Esophagus muscularis mucosa (tissue), 4 donors: ENCODE measurements at places on chromosomes 2 and 18. TPM values are rescaled to one million over a fixed set of nuclear protein-coding genes. Genes with fewer than 3 reads are reported as not detected.

The CHRND gene
- not detected for total RNA-seq

DNA sequence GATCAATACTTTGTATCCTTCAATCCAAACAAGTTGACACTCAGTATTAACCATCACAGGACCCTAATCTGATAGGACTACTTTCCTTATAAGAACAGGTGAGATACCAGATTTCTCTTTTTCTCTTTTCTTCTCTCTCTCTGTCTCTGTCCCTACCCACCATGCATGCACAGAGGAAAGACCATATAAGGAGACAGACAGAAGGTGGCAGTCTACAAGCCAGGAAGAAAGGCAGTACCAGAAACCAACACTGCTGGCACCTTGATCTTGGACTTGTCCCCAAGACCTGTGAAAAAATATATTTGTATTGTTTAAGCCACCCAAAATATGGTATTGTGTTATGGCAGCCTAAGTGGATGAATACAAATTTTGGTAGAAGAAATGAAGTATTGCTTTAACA, 156.2 kb upstream of the KCNH7 start:
- H3K4me3 ChIP-seq = no peak overlapping the region
- no peaks in the 10 kb centered on the region for H3K4me1 ChIP-seq
- DNase-seq = no peak
- H3K36me3 ChIP-seq = no peaks in the 10 kb centered on the region
- no peaks in the 10 kb centered on the region for H3K27me3 ChIP-seq

The EXOC6B gene
- total RNA-seq = 32.3 TPM

- H3K4me3 ChIP-seq = no peak overlapping the region
- no peak overlapping the region for H3K27ac ChIP-seq
- peaks cover 22% of the 10 kb centered on the region for H3K36me3 ChIP-seq
- no peaks in the 10 kb centered on the region for H3K27me3 ChIP-seq
- DNase-seq = no peak
- H3K4me1 ChIP-seq = peaks cover 3% of the 10 kb centered on the region
Observed at GRCh38 chr18:79938196-79938595, 13.3 kb downstream of the SLC66A2 start.

- H3K4me3 ChIP-seq = no peak overlapping the region
- H3K36me3 ChIP-seq = peaks cover 80% of the 10 kb centered on the region
- H3K27me3 ChIP-seq = no peaks in the 10 kb centered on the region
- H3K4me1 ChIP-seq = peaks cover 90% of the 10 kb centered on the region
Observed at GRCh38 chr2:127644066-127645025, 1.6 kb upstream of the GPR17 start.

The GAD1 gene
- not detected for total RNA-seq

- no peaks in the 10 kb centered on the region for H3K36me3 ChIP-seq
- no peak overlapping the region for H3K4me3 ChIP-seq
- no peaks in the 10 kb centered on the region for H3K4me1 ChIP-seq
- no peak for DNase-seq
Observed at GRCh38 chr2:223460209-223460608, 142.0 kb downstream of the SCG2 start.

- H3K27ac ChIP-seq = peak overlapping the region; percentile 28
- no peak overlapping the region for H3K4me3 ChIP-seq
- no peaks in the 10 kb centered on the region for H3K36me3 ChIP-seq
- no peaks in the 10 kb centered on the region for H3K27me3 ChIP-seq
Observed at GRCh38 chr18:10840743-10841142, 308.6 kb downstream of the PIEZO2 start.

DNA sequence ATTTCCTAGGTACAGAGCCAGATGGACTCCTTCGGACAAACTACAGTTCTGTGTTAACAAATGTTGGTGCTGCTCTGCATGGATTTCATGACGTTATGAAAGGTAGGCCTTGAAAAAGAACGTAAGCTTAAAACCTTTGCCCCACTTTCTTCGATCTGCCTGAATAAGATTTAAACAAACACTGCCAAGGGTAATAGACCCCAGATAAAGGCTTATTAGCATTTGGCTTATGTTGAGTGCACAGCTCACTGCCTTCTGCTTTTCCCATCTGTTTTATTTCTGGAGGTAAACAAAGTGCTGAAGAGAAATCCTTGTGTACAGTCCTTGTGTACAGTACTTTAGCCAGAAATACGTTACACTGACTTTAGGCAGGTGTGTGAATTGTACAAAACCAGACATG, 50.0 kb upstream of the STON1 start:
- peak overlapping the region; percentile 86 for H3K27ac ChIP-seq
- no peaks in the 10 kb centered on the region for H3K27me3 ChIP-seq
- peaks cover 65% of the 10 kb centered on the region for H3K4me1 ChIP-seq
- DNase-seq = no peak
- peak overlapping the region; percentile 12 for H3K4me3 ChIP-seq

The CD8B2 gene
- total RNA-seq = not detected

DNA sequence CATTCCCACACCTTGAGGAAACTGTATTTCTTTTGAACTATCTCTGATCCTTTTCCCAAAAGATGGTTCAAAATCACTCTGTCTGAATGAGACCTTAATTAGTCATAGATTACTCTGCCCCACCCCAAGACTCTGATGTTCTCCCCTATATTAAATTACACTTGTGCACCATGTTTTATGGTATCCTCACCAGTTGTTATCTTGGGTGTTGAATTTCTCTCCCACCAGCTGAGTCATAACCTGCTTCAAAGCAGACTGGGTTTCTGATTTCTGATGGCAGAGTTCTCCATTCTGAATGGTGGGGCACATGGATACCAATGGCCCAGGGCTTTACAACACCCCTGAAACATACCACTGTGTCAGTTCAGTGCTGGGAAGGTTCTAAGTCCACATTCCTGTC, 15.0 kb downstream of the CDH20 start:
- H3K27ac ChIP-seq = no peak overlapping the region
- no peaks in the 10 kb centered on the region for H3K27me3 ChIP-seq
- H3K4me1 ChIP-seq = no peaks in the 10 kb centered on the region
- no peak overlapping the region for H3K4me3 ChIP-seq
- no peaks in the 10 kb centered on the region for H3K36me3 ChIP-seq
